GM03348 (cell line): ENCODE measurements at places on chromosomes 16 and 17.

GRCh38 chr17:30950669-30951399 lies 20.0 kb upstream of the RNF135 start:
- peak; percentile 76 for DNase-seq

GRCh38 chr17:48510761-48511604 lies 19.8 kb downstream of the HOXB1 start:
- peak; percentile 66 for DNase-seq

DNA sequence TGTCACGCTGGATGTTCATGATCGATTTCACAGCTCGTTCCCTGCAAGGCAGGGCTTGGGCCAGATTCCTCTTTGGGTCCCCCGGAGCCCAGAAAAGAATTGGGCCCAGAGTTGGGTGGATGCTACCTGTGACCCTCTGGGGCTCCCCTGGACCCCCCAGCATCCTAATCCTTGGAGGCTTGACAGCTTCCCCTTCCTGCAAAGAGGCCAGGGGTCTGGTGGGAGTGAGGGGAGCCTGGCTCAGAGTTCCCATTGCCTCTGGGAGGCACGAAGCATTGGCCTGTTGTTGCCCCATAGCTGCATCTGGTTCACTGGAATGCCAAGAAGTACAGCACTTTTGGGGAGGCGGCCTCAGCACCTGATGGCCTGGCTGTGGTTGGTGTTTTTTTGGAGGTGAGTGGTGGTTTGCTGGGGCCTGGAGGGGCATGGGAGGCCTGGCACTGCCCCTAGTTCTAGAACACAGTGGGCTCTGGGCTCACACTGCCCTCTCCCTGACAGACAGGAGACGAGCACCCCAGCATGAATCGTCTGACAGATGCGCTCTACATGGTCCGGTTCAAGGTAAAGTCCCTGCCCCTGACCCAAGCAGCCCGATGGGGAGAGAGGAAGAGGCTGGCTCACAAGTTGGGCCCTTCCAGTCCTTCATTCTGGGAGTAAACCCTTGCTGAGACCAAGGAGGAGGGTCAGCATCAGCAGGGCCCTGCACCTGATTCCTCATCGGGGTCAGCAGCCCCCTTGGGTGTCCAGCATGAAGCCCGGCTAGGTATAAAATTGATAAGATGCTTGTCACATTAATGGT lies 7.2 kb downstream of the CA7 start:
- no peak for DNase-seq

GRCh38 chr16:81733295-81733694 lies 45.8 kb upstream of the PLCG2 start:
- DNase-seq: no peak

- no peak for DNase-seq
These were observed 36.7 kb downstream of the TK2 start for GRCh38 chr16:66513111-66513723.

DNA sequence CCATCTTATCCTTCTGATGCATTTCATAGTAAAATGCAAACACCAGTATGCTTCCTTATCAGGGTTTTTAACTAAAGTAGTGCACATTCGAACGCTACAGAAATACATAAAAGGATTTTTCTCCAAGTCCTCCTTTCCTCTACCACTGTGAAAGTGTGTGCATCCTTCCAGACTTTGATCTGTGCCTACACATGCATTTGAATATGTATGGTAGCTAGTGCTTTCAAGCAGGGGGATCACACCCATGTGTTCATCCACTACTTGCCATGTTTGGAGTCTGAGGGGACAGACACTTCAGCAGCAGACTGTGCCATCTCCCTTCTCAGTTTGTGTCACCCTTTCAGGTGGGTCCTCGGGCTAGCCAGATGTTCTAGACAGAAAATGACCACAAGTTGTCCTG lies 14.9 kb downstream of the LDHD start:
- no peak for DNase-seq

- no peak for DNase-seq
These were observed 120.3 kb upstream of the CHMP6 start for GRCh38 chr17:80871341-80871740.

GRCh38 chr17:73650140-73650539 lies 5.9 kb upstream of the SDK2 start:
- DNase-seq: no peak

GRCh38 chr16:75420987-75421819 lies 12.1 kb downstream of the CFDP1 start:
- DNase-seq: peak; percentile 68

GRCh38 chr16:88790312-88791211 lies 5.5 kb upstream of the PIEZO1 start:
- peak; percentile 41 for DNase-seq

- no peak for DNase-seq
These were observed 47.8 kb upstream of the FOXF1 start for GRCh38 chr16:86462334-86463084.

DNA sequence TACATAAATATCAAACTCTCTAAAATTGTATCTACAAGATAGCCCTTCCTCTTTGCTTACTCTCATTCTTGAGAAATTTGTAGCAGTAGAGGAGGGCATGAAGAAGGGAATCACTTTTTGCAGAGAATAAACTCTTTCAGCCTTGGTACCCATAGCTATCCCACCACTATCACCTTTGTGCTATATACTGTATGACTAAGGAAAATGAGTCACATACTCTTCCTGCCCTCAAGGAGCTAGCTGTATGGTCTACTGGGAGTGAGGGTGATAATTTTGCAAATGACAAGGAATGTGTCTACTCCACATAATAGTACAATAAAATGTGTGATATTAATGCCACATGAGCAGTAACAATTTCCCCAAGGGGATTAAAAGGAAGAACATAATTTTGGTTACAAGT lies 184.6 kb upstream of the WSB1 start:
- no peak for DNase-seq

- no peak for DNase-seq
These were observed 109.4 kb downstream of the CDK5R1 start for GRCh38 chr17:32596206-32596605.

- DNase-seq: peak; percentile 89
These were observed 32.7 kb upstream of the CDH1 start for GRCh38 chr16:68704232-68704867.

DNA sequence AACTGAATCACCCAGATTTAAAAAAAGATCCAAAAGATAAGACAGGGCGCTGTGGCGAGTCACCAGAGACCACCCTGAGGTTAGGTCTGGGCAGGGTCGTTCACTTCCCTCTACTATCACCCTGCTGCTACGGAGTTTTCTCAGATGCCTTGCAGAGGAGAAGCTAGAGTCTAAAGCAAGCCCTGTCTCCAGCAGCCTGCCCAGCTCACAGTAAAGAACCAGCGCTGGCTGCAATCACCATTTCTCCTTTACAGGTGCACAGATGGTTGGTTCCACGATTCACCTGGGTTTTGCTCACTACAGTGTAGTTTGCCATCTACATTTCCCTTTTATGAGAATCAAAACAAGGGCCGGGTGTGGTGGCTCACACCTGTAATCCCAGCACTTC lies 71.3 kb downstream of the SRCIN1 start:
- DNase-seq: no peak

- DNase-seq: peak; percentile 52
These were observed 1.2 kb upstream of the MPRIP start for GRCh38 chr17:17041018-17041521.

DNA sequence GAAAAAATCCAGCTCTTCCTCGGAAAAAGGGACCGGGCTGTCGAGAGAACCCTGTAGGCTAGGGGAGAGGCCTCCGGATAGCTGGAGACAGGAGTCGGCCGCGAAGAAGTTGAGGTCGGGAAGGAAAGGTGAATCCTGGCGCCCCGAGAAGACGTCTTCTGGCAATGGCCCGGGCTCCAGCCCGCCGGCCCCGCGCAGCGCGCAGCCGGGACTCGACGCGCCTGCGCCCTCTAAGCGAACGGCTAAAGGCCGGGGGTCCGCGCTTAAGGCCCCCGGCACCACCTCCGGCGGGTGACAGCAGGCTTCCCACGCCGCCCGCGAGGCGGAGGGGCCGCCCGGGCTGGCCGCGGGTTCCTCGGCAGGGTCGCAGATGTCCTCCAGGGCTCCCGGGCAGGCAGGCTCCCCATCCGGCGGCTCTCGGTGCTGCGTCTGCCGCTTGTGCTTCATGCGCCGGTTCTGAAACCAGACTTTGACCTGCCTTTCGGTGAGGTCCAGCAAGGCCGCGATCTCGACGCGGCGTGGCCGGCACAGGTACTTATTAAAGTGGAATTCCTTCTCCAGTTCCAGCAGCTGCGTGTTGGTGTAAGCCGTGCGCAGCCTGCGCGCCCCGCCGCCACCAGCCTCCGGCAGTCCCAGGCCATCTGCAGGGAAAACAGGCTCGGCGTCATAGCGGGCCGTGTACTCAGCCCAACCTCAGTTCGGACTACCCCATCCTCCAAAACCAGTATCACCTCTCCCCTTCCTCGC lies 1.6 kb downstream of the HOXB2 start:
- DNase-seq: no peak

DNA sequence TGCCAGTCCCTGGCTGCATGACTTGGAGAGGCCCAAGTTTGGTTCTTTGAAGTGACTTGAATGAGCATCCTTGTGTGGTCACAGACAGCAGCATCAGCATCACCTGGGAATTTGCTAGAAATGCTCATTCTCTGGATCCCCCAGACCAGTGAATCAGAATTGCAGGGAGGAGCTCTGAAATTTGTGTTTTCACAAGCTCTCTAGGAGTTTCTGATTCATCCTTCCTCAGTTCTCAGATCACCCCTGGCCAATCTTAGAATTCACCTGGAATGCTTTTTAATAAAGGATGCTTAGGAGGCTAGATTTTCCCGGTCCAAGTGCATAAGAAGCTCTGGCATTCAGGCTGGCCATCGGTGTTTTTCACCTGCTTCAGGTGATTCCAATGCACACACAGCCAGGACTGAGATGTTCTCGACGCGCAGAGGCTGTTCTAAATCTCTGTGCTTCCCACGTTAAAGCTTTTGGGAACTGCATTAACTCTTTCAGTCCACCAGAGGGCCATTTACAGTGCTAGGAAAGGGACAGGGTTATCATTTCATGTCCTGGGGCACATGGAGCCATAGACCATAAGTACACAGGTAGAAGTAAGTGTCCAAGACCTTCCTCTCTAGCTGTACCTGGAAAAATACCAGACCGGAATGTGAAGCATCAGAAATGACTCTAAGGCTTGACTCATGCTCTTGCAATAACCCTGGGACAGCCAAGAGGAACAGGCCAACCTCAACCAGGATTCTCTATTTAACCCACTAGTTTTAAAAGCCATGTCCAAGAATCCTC lies 85.7 kb upstream of the XYLT1 start:
- peak; percentile 52 for DNase-seq

DNA sequence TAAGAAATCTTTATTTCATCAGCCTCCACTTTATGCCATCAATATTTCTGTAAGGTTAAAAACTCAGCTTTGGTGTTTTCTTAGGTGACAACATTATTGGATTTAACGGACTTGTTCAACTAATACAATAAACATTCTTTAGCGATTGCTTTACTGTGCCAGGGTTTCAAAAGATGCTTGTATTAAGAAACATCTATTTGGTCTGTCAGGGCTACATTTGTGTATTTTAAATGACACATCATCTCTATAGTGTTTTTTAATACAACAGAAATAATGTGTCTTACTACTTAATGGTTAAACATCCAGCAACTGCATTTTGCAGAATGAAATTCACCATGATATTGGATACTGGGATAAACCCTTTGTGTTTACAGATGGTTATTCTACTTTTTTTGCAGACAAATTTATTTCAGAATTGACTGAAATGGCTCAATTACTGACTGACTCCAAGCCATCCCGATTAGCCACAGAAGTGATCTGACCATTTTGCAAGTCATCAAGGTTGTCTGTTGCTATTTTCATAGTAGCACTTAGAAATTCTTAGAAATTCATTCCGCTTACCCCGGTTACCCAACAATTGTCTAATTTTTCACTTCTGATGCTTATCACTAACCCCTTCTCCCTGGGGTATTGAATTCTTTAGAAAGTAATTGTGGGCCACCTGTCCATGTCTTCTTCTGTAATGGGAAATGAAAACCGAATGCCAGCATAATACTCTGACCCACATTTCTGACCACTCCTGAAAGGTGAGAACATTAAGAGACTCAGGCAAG lies 63.7 kb downstream of the HS3ST3A1 start:
- DNase-seq: no peak

DNA sequence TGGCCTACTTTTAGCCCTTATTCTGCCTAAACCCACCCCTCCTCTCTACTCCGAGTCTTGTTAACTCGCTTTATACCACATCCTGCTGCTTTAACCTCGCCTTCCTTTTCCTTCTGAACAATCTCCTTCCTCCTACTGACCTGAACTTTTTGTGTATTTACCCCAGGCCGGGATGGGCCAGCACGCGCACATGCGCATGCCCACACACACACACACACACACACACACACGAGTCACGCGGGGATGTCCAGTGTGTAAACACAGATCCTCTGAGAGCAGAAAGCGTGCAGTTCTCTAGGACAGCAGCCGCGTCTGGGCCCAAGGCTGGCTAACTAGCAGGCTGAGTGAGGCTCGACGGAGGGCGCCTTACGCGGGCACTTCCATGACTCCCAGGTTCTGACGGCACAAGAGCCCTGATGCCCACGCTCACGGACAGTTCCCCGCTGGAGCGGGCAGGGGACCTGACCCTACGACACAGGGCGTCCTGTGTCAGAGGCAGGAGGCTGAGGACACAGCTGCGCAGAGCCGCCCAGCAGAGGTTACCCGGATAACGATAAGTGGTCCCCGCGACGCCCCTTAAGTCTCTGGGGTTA lies 610 bp downstream of the PIK3R5 start:
- DNase-seq: no peak

GRCh38 chr16:8963010-8963820 lies 491 bp downstream of the USP7 start:
- DNase-seq: peak; percentile 71

- DNase-seq: peak; percentile 33
These were observed 741 bp downstream of the PLK1 start for GRCh38 chr16:23679274-23679985.

- no peak for DNase-seq
These were observed 95.9 kb downstream of the ABCC1 start for GRCh38 chr16:16045296-16045695.

GRCh38 chr17:37553401-37553966 lies 55.7 kb downstream of the SYNRG start:
- DNase-seq: no peak

DNA sequence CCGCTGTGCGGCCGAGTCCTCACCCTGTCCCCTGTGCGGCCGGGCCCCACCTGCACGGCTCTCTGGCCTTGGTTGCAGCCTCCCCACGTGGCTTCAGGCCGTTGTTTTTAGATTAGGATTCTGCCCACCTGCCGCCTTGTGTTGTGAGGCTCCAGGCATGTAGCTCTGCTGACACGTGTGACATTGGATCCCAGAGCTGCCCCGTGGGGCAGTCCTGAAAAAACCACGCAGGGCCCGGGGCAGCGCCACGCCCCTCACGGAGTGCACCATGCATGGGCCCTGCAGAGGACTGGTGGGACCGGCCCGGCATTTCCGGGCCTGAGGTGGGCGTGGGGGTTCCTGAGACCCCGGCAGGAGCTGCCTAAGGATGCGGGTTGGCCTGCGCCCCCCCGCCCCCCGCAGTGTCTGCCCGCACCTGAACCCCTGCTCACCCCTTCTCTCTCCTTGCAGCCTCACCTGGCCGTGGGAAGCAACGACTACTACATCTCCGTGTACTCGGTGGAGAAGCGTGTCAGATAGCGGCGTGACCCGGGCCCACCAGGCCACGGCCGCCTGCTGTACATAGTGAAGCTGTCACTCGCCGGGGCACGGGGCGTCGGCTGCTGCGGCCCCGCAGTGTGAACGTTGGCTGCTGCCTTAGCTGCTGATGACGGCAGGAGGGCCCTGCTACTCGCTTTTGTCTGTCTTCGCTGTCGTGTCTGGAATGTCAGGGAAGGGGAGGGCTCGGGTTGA lies 27.7 kb upstream of the CHMP6 start:
- DNase-seq: no peak

GRCh38 chr17:30173649-30174048 lies 57.0 kb downstream of the NSRP1 start:
- no peak for DNase-seq

- DNase-seq: no peak
These were observed 89.3 kb downstream of the RPGRIP1L start for GRCh38 chr16:53614346-53614745.

- DNase-seq: no peak
These were observed 22.3 kb downstream of the GJC1 start for GRCh38 chr17:44807817-44808155.
